ENCODE measurements at places on chromosomes 4 and X.

GRCh38 chrX:103932133-103932532 lies 30.3 kb upstream of the TMSB15B start:
- DNase-seq = no peak

- DNase-seq = no peak
Observed at GRCh38 chrX:87873347-87873941, 355.8 kb downstream of the KLHL4 start.

GRCh38 chrX:53072418-53073114 lies 9.6 kb upstream of the TSPYL2 start:
- peak; percentile 47 for DNase-seq

- no peak for DNase-seq
Observed at GRCh38 chr4:1783015-1783414, 10.1 kb upstream of the FGFR3 start.

DNA sequence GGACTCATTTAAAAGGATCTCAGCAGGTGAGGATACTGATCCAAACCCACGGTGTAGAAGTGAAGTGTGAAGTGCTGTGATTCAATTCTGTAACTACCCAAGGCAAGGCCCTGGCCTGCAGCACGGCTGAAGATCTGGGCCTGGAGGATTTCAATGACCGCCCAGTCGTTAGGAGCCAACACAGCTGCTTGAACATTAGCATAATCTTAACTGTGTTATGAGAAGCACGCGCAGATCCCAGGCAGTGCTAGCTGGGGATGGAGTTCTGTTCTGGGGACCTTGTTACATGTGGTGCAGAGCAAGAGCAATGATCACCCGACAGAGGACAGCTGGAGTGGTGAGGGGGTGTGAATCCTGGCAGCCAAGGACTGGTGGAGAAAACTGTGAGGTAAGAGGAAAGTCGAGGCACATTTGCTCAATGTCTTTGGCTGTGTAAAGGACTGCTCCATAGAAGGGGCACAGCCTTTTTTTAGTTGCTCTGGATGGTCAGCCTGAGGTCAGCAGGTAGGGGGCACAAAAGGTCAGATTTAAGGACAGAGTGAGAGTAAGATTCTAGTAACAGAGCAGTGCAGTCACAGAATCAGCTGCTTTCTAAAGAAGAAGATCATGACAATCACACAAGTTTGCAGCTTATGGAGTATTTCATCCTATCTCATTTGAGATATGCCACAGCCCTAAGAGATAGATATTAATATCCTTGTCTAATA lies 181.8 kb downstream of the DCLK2 start:
- no peak for DNase-seq

DNA sequence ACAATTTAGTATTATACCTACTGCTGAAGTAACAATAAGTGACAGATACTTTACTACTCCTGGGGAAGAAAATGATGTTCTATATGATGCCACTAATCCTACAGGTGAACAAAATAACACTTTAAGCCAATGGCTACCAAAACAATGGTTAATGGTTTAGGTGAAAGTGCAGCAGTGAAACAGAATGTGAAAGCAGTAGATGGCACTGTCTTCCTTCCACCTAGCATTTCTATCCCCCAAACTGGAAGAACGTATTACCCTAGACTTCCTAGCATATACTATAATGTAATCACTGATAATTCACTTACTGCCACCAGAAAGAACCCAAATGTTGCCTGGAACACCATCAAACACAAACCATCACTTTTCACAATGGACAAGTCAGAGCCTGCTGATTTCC lies 18.9 kb upstream of the CABS1 start:
- no peak for DNase-seq

GRCh38 chr4:87141428-87141827 lies 79.0 kb downstream of the KLHL8 start:
- DNase-seq = no peak

GRCh38 chr4:14596437-14596836 lies 405.8 kb upstream of the CPEB2 start:
- no peak for DNase-seq

DNA sequence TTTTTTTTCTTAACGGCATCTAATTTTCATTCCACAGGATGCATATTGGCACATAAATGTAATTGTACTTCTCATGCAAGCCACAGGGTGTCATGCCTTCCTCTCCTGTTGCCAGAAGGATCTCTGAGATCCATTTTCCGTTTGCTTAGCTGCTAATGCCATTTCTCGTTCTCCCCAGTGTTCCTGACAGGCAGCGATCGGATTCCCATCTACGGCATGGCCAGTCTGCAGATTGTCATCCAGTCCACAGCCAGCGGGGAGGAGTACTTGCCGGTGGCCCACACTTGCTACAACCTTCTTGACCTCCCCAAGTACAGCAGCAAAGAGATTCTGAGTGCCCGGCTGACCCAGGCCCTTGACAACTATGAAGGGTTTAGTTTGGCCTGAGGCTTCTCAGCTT lies 8.9 kb upstream of the NAP1L5 start:
- no peak for DNase-seq

- no peak for DNase-seq
Observed at GRCh38 chrX:119501511-119502148, 33.4 kb downstream of the SLC25A5 start.

DNA sequence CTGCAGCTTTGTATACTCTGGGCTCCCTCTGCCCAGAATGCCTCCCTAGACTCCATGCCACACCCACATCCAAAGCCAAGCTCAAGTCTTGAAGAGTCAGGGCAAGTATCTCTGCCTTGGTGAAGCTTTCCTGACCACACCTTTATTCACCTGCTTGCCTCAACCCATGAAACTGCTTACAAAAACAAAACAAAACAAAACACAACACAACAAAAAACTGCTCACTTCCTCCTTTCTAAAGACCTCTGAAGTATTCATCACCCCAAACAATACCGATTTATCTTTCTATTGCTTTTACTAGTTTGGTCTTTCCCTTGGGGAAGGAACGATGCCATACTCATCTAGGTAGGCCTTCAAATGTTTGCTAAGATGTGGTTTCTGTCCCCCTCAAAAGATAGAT lies 45.0 kb downstream of the TMEM165 start:
- DNase-seq = no peak

DNA sequence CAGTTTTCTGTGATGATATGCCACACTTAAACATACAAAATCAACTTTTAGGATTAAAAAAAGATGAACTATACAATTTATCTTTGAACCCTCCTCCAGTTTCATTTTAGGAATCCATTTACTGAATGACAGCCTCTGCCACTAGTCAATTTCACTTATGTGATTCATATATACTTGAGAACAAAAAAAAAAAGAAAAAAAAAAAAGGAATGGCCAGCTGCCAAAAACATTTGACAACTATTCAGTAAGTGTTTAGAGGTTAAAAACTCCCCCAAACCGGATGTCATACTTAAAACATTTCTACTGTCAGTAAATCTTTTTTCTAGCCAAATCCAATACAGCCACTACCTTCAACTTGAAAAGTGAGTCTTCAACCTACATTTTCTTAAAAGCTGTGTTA lies 266.7 kb upstream of the MAGEB2 start:
- no peak for DNase-seq

DNA sequence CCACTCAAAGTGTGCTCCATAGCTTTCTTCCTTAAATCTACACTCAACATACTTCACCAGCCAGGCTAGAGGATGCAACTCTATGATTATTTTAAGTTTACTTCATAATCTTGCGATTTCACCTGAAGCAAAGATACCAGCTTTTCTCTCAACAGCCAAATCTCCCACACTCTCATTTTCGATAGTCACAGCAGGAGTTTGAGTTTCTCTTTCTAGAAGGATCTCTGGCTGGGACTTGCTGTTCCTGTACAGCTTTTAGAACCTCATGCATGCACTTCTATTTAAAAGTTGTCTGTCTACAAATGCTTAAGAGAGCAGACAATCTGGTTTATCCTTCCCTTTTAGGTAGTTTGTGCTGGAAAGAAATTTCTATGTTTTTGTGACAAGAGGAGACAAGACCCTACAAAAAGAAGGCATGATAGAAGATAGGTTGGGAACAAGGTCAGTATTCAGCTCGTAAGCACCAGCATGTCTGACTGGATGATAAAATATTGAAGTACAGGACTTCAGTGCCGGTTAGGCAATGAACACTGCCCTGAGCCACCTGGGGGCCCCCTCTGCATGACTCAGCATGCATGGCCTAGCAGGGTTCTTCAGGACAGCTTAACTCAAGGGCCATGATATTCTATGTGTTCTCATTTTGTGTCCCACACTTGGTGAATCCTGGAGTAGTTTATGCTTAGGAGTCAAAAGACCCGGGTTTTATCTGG lies 65.6 kb downstream of the ATXN3L start:
- no peak for DNase-seq

DNA sequence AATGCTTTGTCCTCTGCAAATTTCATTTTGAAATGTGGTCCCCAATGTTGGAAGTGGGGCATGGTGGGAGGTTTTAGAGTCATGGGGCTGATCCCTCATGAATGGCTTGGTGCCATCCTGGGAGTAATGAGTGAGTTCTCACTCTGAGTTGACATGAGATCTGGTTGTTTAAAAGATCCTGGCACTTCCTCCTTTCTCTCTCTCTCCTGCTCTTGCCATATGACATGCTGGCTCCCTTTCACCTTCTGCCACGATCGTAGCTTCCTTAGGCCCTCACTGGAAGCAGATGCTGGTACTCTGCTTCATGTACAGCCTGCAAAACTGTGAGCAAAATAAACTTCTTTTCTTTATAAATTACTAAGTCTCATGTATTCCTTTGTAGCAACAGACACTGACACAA lies 262.0 kb downstream of the IL15 start:
- DNase-seq = no peak

- DNase-seq = no peak
Observed at GRCh38 chr4:134337574-134337973, 136.0 kb upstream of the PABPC4L start.

DNA sequence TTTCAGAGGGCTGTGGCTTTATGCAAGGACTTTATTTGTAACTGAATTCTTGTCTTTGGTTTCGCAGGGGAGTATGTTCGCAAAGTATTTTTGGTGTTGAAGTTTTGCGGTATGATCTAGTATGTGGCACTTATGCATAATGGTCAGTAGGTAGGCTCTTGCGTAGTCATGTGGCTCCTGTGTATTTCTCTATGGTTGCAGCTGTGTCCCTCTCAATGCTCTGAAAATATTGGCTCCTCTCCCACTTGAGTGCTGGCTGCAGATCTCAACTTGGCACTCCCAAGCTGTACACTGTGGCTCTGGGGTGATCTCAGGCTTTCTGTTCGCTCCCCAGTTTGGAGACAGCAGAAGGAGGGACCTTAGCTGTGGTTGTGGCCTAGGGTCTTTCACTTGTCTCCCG lies 24.8 kb downstream of the ARMCX5 start:
- no peak for DNase-seq

GRCh38 chr4:150525321-150525868 lies 56.6 kb upstream of the MAB21L2 start:
- no peak for DNase-seq

DNA sequence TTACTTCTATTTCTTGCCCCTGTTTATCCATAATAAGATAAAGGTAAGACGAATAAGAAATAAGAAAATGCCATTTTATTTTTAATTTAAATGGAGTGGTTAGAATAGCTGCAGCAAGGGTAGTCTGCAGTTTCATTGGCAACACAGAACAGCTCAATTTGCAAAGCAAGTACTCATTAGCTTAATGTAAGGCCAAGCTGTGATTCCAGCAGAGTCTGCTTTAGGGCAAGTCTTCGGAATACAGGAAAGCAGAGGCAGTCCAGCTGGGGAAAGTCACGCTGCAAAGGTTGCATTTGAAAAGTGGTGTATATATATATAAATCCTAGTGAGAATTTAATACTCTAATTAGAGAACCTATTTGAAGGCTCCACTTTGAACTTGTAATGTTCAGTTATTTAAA lies 59.0 kb downstream of the ANXA10 start:
- no peak for DNase-seq

DNA sequence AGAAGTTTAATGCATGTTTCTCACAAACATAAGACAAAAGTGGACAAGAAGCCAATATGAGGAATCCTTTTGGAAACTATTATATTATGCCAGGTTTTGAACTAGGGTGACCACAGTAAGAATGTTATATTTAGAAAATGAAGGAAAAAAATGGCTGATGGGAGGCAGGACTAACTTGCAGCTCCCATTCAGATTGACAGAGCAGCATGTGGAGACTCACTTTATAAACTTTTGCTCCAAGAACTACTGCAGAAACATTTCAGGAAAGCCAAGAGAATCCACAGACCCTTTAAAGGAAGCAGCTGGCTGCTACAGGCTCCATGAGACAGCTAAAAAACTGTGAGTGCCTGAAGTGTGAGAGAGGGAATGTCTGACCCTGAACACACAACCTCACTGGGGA lies 738.6 kb upstream of the GRIA3 start:
- no peak for DNase-seq

DNA sequence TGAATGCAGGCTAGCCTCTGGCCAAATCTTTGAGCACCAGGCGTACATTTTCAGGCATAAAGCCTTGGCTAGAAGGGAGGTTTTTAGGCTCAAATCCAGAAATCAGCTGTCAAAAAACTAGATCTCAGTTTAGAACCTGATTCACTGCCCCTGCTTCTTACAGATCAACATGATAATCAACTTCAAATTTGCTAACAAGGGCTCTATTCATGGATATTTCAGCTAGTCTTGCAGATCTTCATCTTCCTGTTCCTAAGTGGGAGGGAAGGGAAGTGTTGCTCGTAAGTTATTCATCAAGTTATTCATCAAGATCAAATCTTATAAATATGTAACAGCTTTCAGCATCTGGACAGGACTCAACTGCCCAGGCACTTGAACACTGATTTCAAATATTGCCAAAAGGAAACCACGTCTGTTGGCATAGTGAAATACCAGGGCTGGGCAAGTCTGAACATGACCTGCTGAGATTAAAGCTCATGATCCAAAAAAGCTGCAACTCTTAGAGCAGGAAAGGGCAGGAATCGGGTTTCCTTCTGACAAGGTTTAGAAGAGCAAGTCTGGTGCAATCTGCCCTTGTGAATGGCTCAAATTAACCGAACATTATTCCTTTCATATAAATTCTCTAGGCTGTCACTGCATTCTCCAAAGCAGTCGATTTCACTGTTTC lies 200.3 kb downstream of the PDGFC start:
- DNase-seq = peak; percentile 66

DNA sequence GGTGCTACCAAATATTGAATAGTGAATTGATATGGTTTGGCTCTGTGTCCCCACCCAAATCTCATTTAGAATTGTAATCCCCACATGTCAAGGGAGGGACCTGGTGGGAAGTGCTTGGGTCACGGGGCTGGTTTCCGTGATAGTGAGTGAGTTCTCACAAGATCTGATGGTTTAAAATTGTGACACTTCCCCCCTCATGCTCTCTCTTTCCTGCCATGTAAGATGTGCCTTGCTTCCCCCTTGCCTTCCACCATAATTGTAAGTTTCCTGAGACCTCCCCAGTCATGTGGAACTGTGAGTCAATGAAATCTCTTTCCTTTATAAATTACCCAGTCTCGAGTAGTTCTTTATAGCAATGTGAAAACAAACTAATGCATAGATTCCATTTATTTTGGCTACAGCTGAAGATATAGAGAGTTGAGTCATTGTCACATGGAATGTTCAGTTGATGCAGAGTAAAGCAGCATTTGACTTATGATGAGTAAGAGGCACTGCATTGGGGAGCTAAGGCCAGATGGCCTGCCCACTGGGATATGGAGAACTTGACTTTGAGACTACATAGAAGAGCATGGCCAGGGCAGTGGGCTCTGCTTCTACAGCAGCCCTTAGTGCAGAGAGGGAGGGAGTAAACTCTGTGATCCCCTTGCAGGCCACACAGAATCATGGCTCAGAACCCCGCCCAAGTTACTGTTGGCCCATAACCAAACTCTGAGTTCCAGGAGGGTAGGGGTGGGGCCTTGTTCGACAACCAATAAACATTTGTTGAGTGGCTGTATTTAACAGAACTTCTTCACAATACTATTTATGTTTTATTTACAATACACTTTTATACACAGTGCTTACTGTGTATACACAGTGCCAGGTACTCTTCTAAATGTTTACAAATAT lies 34.2 kb downstream of the RAI2 start:
- DNase-seq = no peak

- no peak for DNase-seq
Observed at GRCh38 chrX:30085571-30085970, 129.8 kb upstream of the MAGEB2 start.
